ENCODE measurements at places on chromosomes 7 and 10.

DNA sequence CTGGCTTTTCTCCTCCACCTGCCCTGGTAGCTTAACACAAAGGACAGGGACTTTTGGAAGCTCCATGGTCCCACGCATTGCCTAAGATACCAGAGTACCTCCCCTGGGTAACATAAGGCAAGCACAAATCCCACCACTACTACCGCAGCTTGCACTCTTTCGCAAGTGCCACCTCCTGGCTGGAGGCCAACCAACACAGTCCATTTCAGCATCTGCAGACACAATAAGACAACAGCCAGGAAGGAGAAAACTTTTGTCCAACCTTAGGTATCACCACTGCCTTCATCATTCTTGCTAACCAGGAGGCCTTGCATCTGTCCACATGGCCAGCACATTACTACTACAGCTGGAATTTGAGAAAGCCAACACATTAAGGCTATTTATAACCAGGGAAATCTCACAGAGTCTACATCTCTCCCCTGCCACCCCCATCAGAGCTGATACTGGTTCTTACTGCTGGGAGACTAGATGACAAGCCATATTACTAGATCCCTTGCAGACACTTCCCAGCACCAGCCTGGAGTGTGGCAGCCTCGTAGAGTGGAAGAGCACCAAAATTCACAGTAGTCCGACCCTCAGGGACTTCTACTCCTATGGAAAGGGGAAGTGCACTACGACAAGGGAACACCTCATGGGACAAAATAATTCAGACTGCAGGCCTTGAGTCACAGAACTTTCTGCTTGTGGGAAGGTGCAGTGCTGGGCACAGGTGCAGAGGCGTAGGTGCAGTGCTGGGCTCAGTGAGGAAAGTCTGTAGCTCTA lies 39.8 kb upstream of the CDK13 start:
- peak; percentile 20 for DNase-seq

DNA sequence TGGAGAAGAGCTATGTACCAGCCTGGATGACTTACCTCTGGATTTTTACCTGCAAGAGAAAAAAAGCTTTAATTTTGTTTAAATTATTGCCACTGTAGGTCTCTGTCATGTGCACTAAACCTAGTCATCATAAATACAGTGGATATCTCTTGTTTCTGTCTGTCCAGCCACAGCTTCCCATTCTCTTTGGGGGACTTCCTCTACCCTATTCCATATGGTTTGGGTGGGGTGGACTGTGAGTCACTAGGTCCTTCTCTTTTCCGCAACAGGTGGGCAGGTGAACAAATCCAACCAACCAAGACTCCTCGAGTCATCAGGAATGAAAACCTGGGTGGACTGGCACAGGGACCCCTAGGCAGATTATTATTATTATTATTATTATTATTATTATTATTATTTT lies 87.3 kb upstream of the CYTH3 start:
- DNase-seq: no peak

DNA sequence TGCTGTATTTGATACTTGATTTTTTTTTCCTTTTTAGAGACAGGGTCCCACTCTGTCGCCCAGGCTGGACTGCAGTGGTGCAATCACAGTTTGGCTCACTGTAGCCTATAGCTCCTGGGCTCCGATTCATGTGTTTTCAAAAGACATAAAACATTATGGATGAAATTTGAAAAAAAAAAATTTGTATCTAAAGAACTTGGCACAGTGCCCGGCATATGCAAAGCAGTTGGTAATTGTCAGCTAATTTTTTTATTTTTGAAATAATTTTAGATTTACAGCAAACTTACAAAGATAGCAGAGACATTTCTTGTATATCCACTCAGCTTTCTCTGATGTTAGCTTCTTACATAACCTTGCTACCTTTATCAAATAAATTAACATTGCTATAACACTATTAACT lies 20.3 kb upstream of the SAMD8 start:
- no peak for DNase-seq

GRCh38 chr10:29034592-29034991 lies 254.3 kb upstream of the LYZL1 start:
- no peak for DNase-seq
